ENCODE measurements at places on chromosomes 13 and 19. TPM values are rescaled to one million over a fixed set of nuclear protein-coding genes. Genes with fewer than 3 reads are reported as not detected.

NLRP4 gene
- not detected for total RNA-seq

ZIM2 gene
- total RNA-seq = not detected

MPND gene
- 12.6 TPM for total RNA-seq

DNA sequence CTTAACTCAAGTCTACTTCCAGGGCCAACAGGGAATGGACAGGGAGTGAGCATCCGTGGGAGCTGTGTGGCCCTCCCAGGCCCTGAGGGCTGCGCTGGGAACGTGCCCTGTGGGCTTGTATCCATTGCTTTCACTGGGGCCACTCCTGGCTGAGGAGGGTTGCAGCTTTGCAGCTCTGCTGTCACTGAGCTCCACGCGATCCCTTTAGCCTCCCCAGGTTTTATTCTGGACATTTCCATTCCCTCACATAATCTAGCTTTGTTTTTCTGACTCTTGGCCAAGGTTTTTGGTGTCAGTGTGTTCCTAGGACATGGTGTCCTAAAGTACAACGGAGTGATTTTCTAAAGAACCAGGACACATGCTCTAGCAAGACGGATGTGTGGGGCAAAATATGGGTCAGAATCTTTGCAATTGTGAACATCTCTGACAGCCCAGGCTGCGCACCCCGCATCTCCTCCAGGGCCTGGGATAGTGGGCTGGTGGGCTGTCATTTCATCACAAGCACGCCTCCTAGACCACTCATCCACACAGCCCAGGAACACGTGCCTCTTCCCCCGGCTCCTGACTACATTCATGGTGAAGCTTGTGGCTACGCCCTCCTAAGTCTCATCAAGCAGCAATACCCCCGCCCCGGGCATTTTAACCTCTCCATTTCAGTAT lies 28.0 kb downstream of the GGACT start:
- peaks cover 2% of the 10 kb centered on the region for H3K36me3 ChIP-seq
- DNase-seq = no peak
- H3K27me3 ChIP-seq = no peaks in the 10 kb centered on the region

DNA sequence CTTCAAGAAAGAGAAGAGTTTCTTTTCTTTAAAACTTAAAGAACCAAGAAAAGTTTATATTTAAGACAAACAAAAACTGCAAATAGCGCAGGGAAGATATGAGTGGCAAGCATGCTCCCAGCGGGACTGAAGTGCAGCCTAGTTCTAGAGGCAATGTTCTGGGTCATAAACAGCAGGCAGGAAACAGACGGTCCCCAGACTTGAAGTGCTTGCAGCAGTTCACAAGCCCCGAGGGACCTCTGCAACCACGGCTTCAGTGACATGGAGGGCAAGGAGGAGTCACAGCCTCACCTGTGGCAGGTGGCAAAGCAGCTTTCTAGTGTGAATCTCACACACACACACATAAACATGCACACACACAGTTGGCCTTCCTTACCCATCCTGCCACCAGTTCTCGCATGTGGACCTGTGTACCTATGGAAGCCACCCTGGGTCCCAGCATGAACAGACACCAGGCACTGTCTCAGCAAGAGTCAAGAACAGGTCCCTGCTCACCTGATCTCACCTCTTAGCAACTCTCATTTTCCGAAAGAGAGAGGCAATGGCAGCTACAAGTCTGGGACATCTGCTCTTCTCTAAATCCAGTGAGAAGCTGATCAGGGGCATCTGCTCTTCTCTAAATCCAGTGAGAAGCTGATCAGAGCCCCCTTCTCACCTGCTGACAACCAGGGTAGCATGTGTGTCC lies 162.0 kb downstream of the EFNB2 start:
- H3K4me1 ChIP-seq = no peaks in the 10 kb centered on the region
- no peak overlapping the region for H3K27ac ChIP-seq
- DNase-seq = no peak
- no peak overlapping the region for H3K4me3 ChIP-seq
- H3K36me3 ChIP-seq = no peaks in the 10 kb centered on the region

DNA sequence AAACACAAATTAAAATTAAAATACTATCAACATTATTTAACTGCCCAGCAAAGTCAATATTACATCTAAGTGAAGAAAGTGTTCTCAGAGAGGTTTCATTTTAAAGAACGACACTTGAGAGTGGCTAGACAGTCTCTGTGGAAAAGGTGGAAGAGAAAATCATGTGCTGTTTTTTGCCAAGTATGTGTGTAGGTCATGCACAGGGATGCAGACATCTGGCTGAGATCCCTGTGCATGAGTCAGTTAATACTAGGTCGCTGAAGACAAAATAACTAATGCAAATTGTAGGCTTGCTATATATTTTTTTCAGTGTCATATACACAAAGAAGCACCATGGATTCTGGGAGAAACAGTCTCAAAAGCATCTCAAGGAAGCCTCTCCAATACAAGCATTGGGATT lies 44.3 kb upstream of the ENOX1 start:
- no peak overlapping the region for H3K27ac ChIP-seq
- no peak overlapping the region for H3K4me3 ChIP-seq
- H3K36me3 ChIP-seq = no peaks in the 10 kb centered on the region
- H3K4me1 ChIP-seq = no peaks in the 10 kb centered on the region

DNA sequence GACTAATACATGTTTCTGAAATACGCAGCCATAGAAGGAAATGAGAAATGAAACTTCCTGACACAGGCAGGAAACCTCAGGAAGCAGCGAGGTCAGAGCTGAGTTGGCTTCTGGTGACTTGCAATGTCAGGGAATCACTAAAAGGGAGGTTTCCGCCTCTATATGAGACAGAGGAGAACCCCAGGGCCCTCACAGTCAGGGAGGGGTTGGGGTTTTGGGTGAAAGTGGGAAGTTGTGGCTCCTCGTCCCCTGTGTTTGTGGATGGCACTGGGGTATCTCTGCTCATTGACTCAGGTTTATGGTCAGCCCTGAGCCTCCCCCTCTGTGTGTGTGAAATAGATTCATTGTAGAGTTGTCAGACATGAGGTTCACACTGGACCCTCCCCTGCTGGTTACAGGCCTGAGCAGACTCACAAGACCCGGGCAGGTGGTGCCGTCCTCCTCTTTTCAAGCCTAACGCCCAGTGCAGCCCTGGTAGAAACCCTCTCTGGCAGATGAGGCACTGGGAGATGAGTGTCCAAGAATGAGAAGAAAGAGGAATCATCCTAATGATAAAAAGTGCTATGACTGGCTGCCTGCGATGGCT lies 5.5 kb upstream of the LILRA6 start:
- peaks cover 7% of the 10 kb centered on the region for H3K27me3 ChIP-seq
- H3K4me3 ChIP-seq = peak overlapping the region; percentile 3
- peak overlapping the region; percentile 13 for H3K27ac ChIP-seq

Measured in activated CD4-positive, alpha-beta T cell treated with anti-CD3 and anti-CD28 coated beads for 36 hours (primary cell).